Suppressor macrophage (primary cell): ENCODE measurements at places on chromosomes 13 and 19.

- peak; percentile 77 for DNase-seq
Observed at GRCh38 chr19:14370169-14370939, 10.9 kb upstream of the ADGRE5 start.

- DNase-seq = no peak
Observed at GRCh38 chr13:20814224-20814910, 40.6 kb upstream of the EEF1AKMT1 start.

- DNase-seq = no peak
Observed at GRCh38 chr13:44107357-44108121, 227.8 kb downstream of the LACC1 start.

DNA sequence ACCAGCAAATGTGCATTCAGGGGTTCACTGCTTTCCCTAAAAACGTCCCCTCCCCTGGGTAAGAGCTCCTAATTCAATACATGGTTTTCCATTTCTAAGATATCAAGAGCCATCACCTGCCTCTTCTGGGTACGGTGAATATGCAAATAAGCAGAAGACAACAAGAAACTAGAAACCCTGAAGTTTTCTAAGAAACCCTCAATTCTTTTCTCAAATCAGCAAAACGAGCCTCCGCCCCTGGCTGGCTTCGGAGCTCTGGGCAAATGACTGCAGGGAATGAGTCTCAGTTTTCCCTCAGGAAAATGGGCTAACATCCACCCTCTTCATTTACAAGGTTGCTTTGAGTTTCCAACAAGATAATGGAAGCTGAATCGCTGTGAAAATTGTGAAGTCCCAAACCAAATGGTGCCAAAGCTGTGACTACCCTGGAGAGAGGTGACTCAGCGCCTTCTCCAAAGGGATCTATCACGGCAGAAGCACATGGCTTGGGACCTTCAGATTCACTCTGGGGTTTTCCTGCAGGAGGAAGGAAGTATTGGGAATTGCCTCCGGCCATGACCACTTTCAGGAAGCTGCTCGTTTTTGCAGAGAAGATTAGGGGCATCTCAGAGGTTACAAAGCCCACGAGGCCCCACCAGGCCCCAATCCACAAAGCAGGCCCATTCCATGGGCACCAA lies 26.6 kb downstream of the KLF2 start:
- DNase-seq = no peak

DNA sequence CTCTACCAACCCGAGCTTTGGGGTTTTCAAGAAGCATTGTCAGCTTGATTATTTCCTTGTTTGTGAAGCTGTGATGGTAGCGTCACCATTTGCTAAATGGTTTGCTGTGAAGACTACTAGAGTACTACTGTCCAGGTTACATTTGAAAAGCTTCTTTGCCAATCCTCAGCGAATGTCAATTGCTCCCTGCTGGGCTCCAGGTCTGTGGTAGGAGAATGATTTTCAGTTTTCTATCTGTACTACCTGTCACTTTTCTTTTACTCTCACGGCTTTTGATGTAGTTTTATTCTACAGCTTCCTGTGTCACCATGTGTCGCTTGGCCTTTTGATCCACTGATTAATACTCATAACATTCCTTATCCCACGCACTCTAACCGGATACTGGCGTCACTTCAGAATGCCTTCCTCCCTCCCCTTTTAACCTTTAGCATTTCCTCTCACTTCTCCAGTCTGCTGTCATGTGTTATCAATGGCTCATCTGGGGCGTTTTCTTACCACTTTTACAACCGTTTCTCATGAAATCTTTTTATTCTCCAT lies 7.5 kb upstream of the GPR183 start:
- DNase-seq = peak; percentile 59

- no peak for DNase-seq
Observed at GRCh38 chr19:39277598-39277997, 9.4 kb downstream of the IFNL2 start.

DNA sequence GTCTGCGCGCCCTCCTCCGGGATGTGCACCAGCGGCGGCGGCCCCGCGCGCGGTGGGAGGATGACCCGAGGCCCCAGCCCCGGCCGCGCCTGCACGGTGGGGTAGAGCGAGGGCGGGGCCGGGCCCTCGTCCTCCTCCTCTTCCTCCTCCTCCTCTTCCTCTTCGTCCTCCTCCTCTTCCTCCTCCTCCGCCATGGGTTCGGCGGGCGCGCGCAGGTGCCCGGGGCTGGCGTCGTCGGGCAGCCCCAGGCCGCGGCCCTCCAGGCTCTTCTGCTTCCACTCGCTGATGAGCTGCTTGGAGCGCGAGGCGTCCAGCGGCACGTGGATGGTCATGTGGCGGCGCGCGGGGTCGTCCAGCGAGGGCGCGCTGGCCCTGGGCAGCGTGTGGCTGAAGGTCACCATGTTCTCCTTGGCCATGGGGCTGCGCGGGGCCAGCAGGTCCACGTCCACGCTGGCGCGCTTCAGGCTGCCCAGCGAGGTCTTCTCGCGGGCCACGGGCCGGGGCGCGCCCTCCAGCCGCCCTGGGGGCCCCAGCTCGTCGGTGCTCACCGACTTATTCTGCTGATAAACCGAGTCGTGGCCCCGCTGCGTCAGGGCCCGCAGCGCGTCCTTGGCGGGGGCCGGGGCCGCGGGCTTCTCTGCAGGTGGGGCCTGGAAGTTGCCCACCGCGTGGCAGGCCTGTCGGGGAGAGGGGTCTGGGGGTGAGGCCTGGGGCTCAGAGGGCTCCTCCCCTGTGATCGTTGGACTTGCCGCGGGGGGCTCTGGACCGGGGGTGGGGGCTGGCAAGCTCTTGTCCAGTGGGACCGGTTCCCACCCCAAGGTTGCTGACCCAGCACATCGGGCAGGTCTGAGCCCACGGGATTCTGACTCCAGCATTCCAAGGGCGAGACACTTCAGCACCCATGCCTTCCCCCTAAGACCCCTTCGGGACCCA lies 8.3 kb downstream of the PLPPR3 start:
- DNase-seq = no peak

GRCh38 chr19:5302396-5302795 lies 38.2 kb downstream of the PTPRS start:
- no peak for DNase-seq

DNA sequence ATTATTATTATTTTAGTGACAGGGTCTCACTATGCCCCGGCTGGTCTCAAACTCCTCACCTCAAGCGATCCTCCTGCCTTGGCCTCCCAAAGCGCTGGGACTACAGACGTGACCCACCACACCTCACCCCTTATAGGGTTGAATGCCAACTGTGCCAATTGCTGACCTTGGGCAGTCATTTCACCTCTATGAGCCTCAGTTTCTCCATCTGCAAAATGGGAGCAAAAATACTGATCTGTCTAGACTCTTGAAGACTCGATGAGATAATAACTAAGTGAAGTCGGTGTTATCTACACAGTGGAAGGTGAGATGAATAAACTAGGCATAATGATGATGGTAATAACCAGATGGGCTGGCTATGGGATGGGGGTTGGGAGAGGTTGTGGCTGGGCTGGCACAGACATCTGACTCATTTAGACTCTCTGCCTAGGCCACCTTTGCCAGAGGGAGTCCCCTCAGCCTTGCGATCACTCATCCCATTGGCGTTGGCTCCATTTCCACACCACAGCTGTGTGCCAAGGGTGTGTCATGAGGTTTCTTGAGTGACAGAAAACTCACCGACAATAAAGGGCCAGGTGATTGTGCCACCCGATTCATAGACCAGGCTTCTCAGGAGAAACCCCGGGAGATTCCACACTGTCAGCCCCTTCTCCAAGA lies at the start of gene CASP14:
TSS of gene CASP14 (plus strand) at position 596 of the 657 bp plus-strand sequence. CDS start 2,772 bp downstream, outside the sequence.
- DNase-seq = no peak

- peak; percentile 99 for DNase-seq
Observed at GRCh38 chr19:10408511-10409283, 5.4 kb upstream of the CDC37 start.

GRCh38 chr13:95154413-95154886 lies 146.8 kb downstream of the ABCC4 start:
- no peak for DNase-seq

GRCh38 chr13:74171641-74172040 lies 37.4 kb upstream of the KLF12 start:
- no peak for DNase-seq
